Left kidney (tissue), 8 donors: ENCODE measurements at places on chromosomes 2 and 18. TPM values are rescaled to one million over a fixed set of nuclear protein-coding genes. Genes with fewer than 3 reads are reported as not detected.

MOGAT1 gene
- 0.27 TPM for polyA plus RNA-seq

HOXD13 gene
- polyA plus RNA-seq: 0.20 TPM

GRHL1 gene
- polyA plus RNA-seq: 7.2 TPM

FN1 gene
- 550 TPM for polyA plus RNA-seq

- DNase-seq: no peak
Measured at GRCh38 chr2:229779650-229780049, 65.3 kb upstream of the DNER start.

DNA sequence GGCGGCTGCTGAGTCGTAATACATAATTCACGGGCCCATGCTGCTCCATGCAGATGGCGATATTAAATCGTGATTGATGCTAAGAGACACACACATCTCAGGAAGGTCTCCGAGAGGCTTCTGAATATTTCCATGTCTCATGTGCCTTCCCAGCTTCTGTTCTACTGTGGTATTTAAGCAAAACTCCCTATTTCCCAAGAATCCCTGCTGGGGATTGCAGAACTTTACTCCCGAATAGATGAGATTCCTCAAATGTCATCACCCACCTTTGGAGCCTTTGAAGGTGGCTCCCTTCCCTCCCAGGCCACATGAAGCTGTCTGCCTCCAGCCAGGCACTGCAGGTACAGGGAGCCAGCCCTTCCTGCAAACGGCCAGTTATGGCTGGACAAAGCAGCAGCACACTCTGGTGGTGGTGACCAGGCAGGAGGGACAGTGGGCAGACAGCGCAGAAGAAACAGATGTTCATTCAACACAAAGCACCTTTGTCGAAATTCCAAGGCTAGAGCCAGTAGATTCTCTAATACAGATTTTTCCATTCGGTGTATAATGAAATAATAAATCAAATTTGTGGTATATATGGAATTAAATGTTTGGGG lies 14.1 kb downstream of the NRP2 start:
- DNase-seq: no peak

DNA sequence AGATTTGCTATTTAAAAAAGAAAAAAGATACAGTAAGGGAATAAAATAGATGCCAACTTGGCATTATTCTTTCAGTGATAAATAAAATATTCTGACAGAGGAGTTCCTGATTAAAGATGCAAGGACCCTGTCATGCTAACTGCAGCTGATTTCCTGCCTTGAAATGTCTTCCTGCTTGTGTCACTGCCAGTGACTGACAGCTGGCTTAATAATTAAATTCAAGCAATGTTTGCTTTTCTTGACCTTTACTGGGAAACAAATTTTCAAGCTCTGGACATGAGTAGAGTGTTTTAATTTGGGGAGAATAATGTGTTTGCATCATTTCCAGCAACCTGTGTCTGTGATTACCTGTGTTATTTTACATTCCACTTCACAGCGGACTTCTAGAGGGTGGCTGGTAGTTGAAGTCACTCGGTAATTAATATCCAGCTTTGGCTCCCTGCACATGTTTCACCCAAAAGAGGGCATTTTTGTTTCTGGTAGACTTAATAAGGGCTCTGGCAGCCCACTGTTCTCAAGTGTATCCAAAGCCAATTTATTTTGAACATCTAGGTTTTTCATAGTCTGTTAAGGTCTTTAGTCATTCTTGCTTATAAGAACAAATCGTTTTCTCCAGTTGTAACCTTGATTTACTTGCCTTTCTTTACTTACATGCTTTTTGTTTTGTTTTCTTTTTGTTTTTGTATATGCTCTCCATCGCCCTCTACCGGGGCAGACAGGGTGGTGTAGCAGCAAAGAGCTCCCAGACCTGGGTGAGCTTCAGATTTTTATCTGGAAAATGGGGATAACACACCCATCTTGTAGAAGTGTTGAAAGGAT lies 48.5 kb upstream of the PROKR1 start:
- DNase-seq: peak; percentile 29

DNA sequence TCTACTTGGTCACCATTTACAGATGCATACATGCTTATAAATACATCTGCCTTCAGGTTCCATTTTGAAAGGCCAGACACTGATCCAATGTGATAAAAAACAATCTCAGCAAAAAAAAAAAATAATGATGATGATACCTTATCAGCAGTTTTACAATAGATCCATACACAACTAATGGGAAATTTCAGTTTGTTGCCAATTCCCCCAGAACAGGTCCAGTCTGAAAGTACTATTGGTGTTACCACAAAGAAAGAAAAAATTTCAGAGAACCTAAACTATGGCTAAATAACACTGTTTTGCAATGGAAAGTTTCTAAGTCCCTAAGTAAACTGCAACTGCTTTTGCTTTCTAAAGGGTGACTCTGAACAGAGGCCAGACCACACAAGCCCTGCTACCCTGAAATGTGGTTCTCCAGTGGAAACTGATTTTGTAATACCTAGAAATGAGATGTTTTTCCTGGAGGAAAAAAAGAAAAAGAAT lies 54.1 kb downstream of the LPIN2 start:
- DNase-seq: no peak

DNA sequence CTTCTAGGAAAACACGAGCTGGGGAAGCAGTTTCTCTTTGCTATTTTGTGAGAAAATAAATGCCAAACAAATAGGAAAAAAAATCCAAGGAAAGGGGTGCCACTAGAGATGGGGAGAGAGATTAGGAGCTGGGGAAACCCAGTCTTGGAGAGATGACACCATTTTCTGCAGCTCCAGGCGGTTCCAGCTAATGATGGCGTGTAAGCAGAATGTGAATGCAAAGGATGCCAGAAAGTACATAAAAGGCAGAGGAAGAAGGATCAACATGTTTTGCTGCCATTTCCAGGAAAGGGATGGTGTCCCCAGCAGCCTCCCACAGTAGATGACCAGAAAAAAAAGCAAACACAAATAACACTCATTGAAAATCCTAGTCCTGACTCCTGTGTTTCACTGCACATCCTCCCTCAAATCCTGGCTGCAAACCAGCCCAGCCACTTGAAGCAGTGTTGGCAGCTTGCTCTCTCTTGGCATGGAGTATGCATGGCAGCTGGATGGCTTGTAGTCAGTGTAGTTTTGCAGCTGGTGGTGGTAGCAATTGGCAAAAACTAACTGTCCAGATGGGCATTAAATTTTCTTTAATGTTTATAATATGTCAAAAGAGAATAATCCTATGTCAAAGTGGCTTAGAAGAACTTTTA lies 93.6 kb downstream of the FTCDNL1 start:
- no peak for DNase-seq

DNA sequence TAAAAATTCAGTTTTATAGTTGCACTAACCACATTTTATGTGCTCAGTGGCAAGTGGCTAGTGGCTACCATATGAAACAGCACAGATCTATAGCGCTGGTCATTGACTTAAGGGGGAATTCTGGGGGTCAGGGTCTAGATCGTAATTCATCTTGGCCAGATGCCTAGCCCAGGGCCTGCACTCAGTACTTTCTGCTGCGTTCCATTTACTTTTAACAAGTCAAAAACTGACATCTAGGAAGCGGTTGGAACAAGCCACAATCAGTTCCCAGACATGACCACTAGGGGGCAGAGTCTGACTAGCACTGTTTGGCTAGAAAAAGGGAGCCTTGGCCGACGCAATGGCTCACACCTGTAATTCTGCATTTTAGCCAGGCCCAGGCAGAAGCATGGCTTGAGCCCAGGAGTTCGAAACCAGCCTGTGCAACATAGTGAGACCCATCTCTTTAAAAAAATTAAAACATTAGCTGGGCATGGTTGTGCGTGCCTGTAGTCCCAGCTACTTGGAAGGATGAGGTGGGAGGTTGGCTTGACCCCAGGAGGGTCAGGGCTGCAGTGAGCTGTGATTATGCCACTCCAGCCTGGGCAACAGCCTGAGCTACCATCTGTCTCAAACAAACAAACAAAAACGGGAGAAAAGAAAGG lies 9.0 kb upstream of the TMBIM1 start:
- peak; percentile 93 for DNase-seq

GRCh38 chr2:111037128-111037527 lies 83.6 kb upstream of the BCL2L11 start:
- no peak for DNase-seq

GRCh38 chr2:80638783-80639182 lies 334.2 kb upstream of the LRRTM1 start:
- no peak for DNase-seq

GRCh38 chr2:68643011-68643873 lies at the start of gene PROKR1:
TSS of gene PROKR1 (plus strand) at chr2:68643579. CDS start at chr2:68645822, 2,243 bp downstream.
- peak; percentile 54 for DNase-seq

- no peak for DNase-seq
Measured at GRCh38 chr18:39701839-39702238, 2136.2 kb upstream of the CELF4 start.

GRCh38 chr2:21552981-21553380 lies 429.2 kb downstream of the TDRD15 start:
- no peak for DNase-seq
